ENCODE measurements at places on chromosomes 6 and 20.

GRCh38 chr20:25317351-25318075, 69.6 kb downstream of the PYGB start:
- no peak for DNase-seq

DNA sequence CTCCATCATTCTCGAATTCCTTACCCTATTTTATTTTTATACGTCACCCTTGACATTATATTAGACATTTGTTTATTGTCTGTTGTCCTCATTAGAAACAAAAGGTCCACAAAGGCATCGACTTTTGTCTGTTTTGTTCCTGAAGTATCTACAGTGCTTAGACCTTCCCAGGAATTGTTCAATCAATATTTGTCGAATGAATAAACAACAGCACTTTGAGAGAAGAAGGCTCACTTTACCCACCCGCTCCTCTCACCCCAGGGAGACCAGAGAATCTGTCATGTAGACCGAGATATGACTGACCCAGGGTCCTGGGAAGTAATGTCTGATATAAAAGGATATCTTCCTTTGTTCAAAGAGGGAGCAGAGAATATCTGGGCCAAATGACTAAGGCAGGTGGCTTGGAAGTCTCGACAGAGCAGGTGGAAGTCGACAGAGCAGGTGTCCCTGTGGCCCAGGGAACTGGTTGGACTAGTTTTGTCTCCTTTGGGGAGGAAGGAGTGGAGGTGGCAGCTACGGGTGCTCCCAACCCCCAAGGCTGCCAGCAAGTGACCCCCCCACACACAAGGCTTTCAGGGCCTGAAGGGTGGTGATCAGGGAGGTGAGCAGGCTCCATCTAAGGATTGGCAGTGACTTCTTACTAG, 14.8 kb upstream of the CHMP4B start:
- no peak for DNase-seq

- DNase-seq: peak; percentile 29
These were observed 13.8 kb upstream of the GTF3C6 start for GRCh38 chr6:110944681-110945151.

GRCh38 chr6:34305982-34306708, 57.3 kb upstream of the SMIM29 start:
- no peak for DNase-seq

DNA sequence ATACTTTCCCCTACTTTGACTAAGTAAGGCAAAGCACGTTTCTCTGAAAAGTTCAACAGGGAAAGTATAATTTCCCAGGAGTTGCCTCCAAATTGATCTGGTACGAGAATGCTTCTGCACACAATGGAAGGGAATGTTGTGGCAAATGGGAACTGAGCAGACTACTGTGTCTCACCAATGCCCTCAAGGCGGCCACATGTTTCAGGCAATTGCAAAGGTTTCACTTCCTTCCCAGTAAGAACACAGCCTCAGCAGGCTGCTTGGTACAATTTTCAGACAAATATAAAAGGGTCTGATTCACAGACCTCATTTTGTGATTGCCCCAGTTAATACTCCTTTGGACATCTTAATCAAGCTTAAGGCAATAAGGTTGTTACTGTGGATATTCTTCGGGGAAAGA, 71.2 kb downstream of the KIAA0319 start:
- DNase-seq: no peak

- no peak for DNase-seq
These were observed 3.8 kb upstream of the MLN start for GRCh38 chr6:33807606-33808005.

GRCh38 chr6:138278326-138278725, 60.0 kb upstream of the PBOV1 start:
- DNase-seq: no peak

DNA sequence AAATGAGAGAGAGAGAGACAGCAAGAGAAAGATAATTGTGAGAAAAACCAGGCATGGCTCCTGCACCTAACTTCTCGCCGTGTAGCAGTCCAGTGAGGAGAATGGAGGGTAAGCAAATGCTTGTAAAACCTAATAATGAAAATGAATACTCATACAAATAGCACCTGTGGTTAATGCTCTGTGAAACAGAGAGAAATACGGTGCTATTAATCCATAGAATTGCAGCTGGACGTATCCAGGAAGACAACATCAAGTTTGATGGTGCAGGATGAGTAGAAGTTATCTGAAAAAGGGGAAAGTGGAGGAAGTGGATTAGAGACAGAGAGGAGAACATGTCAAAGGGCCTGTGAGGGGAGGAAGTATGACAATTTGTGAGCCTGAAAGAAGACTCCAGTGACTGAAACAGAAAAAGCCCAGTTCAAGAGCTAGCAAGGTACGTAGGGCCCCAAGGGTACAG, 89.4 kb upstream of the PAK5 start:
- no peak for DNase-seq

DNA sequence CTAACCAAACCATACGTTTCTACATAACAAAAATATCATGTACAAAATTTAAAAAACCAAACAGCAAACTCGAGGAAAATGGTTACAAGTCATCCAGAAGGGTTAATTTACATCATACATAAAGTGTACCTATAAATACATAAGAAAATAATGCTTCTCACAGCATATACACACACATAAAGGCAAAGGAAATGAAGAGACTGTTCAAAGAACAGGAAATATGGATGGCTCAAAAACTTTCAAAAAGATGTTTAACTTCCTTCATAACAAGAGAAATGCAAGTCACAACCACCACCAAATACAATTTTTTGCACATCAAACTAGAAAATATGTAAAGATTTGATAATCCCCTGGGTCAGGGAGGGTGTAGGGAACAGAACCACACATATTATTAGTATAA, 7.5 kb downstream of the SLC22A23 start:
- no peak for DNase-seq

- DNase-seq: no peak
These were observed 464.4 kb upstream of the CHD6 start for GRCh38 chr20:42082611-42083010.

DNA sequence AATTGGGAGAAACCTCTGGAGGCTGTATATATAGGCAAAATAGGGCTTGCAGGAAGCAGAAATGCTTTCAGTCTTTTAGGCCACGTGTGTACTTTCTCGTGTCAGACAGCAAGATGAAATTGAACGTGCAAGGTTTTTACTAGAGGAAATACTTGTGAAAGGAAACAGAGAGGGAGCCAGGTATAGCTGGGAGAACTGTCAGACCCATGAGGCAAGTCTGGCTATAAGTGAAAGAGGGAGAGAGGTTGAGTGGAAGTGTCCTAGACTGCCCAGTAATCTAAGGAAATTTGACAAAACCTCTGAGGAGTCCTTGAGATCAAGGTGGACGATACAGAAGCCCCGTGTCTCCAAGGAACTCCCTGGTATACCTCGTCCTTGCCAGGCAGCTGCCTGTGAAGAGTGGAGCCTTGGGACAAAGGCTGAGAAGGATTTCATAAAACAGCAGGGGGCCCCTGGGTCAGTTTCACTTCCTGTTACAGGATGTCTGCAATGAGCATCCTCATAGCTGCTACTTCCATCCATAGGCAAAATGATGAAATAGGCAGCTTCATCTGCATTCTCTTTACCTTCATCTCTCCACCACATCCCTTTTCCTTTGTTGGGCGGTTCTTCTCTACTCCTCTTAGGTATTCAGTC, 114.4 kb upstream of the MAP3K7 start:
- DNase-seq: no peak

DNA sequence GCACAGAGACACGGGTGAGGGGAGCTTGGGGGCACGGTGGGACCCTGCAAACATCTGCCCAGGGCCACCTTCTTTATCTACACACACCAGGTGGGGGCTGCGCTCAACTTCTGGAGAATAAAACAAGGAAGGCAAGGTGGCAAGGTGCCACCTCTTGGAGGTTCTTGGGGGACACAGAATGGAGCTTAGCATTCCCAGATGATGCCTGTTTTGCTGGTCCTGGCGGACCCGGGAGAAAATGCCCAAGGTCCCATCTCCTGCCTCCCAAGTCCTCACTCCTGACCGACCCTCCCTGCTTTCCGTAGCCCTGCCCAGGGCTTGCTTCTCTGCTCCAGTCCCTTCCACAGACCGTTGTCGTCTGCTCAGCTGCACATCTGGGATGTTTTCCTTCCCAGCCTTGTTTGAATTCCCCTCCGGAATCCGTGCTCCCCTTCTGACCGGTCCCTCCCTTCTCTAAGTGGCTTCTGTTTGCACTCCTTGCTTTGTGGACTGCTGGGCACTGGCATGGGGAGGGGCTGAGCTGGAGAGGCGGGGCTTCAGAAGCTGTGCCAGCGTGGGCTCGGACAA, 13.1 kb downstream of the ITPR3 start:
- DNase-seq: no peak

GRCh38 chr6:88669475-88669874, 293.9 kb downstream of the RNGTT start:
- no peak for DNase-seq

DNA sequence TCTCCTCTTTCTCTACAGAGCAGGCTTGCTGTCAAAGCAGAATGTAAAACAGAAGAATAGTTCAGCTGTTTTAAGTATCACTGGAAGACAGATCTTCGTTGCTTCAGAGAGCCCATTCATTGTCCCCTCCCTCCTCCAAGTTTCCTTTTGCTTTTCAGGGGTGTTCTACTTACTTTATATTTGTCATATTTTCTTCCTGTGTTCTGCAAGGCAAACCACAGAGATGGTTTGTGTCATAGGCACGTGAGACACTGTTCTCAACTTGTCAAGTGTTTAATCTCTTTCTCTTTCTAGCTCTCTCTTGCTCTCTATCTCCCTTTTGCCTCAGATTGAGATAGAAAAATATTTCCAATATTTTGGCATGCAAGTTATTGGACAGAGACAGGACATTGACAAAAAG, 228.9 kb upstream of the DEFB112 start:
- no peak for DNase-seq

DNA sequence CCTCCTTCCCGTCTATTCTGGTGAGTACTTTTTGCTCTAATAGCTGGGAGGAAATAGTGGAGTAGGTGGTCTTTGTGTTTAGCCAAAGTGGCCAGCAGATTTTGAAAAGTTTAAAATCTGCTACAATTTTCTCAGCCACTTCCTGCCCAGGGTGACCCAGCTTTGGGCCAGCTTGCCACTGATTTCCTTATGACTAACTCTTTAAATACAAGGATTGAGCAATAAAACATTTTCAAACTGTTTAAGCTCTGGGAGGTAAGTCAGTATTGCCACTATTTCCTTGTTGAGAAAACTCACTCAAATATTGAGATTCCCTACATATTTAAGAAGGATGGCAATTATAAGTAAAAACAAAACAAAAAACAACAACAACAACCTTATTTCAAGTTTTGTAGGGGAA, 54.5 kb downstream of the TRMT11 start:
- DNase-seq: no peak

- DNase-seq: no peak
These were observed 48.2 kb upstream of the MLN start for GRCh38 chr6:33851959-33852358.

DNA sequence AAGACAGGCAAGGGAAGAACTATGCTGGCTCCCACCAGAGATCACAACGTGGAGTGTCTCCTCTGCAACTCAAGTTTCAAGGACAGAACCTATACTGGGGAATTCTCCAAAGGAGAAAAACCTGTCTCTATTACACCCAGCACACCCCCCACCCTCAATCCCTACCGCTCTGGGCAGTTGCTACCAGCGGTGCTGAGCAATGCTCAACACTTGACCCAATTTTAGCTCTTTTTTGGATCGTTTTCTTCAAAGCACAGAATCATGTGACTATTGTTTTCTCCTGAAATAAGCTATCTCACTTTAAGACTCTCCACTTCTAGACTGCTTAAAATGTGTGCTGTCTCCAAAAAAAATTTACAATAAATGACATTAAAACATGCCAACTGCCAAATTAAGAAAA, 23.3 kb downstream of the MAP7 start:
- DNase-seq: no peak

DNA sequence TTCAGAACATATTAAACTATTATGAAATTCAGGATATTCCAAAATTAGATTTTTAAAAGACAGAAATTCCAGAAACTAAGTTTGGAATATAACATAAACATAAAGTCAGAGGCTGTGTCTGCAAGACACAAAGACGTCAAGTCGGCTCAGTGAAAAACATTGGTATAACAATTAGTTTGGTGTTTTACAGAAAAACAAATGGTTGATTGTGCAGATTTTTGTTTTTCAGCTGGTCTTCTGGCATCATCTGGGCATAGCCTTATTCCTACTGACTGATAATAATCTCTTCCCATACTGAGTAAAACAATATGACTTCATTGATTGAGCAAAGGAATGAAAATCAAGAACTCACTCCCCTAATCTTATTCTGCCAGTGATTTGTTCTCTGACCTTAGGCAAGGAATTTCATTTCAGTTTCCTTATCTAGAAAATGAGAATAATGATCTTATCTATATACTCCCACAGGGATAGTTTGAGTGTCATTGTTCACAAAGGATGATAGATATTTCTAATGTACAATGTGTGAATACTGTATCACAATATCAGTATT, 84.3 kb downstream of the FRK start:
- no peak for DNase-seq

- peak; percentile 39 for DNase-seq
These were observed 30.2 kb downstream of the RANBP9 start for GRCh38 chr6:13681305-13682061.

GRCh38 chr6:166684866-166685265, 57.8 kb upstream of the RPS6KA2 start:
- DNase-seq: no peak

- no peak for DNase-seq
These were observed 234.7 kb upstream of the FKBP1C start for GRCh38 chr6:62976566-62976965.

GRCh38 chr6:4185419-4185818, 50.0 kb upstream of the ECI2 start:
- DNase-seq: no peak

- DNase-seq: no peak
These were observed 544.5 kb downstream of the MAFB start for GRCh38 chr20:40144581-40144980.

DNA sequence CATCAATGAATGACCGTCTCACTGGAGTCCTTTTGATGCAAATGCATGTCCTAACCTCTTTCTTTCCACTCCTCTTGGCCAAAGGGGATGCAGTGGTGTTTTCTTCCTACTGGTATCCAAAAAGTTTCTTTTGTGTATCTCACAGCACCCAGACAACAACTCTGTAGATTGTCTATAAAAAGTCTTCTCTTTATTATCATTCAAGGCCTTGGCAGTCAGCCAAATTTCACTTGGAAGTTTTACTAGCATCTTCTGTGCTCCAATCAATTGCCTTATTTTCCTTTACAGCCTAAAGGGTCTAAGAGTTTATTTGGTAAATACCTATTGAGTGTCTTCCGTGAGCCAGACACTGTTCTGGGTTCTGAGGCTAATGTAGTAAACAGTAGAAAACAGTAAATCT, 150.2 kb upstream of the RNF217 start:
- DNase-seq: no peak

DNA sequence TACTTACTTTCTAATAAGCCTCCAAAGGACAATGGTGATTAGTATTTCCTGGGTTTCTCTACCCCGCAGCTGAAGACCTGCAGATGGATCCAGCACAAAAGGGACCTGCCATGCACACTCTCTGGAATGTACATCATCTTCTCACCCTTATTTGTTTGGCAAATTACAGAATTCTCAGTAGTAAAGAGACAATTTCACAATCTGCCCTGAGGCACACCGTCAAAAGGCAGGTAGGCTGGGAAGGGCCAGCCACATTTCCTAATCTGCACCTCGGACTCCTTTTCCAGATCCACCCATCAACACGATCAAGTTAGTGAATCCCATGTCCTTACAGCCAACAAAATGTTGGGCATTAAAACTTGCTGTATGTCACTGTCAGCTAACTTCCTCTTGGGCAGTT, 4.9 kb downstream of the OVOL2 start:
- DNase-seq: no peak

GRCh38 chr20:37922016-37922415, 19.1 kb downstream of the VSTM2L start:
- DNase-seq: no peak

- no peak for DNase-seq
These were observed 38.0 kb downstream of the EFCAB8 start for GRCh38 chr20:32896521-32897280.

GRCh38 chr6:111888928-111889695, 15.9 kb upstream of the FYN start:
- DNase-seq: no peak

All from CD4-positive, alpha-beta T cell treated with Interleukin-6 at 100 ng/mL for 8 hours (primary cell).